ENCODE measurements at places on chromosomes 6 and 20.

DNA sequence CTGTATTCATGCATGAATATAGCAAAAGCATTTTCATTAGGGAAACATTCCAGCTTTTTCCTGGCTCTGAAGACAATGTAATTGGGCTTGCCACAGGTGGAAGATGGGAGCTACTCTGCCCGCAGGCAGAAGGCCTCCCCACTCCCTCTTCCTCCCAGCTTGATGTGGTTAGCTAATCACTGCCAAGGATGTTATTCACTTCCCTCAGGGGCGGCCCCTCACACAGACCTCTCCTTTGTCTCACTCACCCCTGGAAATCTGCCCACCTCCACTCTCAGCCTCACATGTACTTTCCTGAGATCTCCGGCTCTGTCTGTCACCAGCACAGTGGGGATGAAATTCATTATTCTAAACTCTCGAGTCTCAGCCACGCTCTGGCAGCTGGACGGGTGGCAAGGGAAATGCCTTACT, 100.7 kb downstream of the ANKRD60 start:
- DNase-seq, result peak; percentile 97

DNA sequence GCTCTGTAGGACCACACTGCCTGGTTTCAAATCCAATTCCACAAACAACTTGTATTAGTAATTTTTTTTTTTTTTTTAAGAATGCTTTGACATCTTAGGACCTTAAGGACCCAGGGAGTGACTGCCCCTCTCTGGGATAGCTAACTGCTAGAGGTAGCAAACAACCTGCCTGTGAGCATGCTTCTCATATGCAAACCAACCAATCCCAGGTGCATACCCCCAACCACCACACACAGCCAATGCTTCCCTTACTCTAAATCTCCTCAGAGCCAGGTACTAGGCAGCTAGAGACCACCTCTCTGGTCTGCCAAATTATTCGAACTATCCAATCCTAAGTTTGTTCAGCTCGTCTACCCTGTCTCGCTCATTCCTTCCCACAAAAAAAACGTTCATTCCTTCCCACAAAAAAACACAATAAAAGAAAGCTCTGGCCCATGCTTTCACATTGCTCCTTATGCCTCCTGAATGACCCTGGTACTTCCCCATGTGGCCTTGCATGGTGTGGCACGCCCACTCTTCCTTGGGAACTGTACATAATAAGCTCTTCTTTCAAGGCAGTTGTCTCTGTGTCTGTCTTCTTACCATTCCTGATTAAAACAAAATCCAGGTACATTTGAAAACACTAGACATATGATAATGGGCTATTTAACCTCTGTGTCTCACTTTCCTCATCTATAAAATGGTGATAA, 6.4 kb downstream of the SERAC1 start:
- DNase-seq, result no peak

GRCh38 chr6:170260686-170261085, 30.2 kb downstream of the DLL1 start:
- DNase-seq, result no peak

- no peak for DNase-seq
Observed at GRCh38 chr6:107634324-107635056, 144.6 kb downstream of the SOBP start.

DNA sequence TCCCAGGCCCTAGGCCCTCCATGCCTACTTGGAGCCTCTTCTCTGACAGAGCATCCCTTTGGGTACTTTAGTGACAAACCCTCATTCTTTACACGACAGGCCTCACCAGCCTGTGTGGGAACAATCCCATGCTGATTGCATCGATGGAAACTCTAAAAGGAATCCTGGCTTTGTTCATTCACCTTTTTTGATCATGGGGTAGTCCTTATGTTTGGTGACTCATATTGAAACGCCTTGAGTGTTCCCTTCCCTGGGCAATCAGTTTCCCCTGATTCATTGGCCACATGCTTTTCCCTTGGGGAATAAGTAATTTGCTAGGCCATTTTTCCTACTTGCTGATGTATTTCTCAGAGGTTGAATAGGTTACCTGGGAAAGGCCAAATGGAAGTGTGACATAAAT, 14.7 kb upstream of the TNFAIP3 start:
- DNase-seq, result no peak

DNA sequence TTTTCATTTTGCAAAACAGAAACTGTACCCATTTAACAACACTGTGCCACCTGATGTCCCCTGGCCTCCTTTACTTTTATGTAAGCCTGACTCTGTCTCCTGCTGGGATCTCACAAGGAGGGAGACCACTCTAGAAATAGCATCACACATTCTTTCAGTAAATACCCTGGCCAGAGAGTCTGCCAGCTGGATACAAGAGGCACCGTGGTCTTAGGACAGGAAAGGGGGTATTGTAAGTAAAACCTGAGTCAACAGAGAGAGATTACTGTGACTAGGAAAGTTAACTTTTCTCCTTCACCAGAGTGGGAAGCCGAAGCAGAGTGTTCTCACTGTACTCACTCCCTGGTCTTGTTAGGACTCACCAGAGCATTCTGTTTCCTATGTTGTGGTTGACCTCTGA, 27.8 kb downstream of the CMTR1 start:
- no peak for DNase-seq

DNA sequence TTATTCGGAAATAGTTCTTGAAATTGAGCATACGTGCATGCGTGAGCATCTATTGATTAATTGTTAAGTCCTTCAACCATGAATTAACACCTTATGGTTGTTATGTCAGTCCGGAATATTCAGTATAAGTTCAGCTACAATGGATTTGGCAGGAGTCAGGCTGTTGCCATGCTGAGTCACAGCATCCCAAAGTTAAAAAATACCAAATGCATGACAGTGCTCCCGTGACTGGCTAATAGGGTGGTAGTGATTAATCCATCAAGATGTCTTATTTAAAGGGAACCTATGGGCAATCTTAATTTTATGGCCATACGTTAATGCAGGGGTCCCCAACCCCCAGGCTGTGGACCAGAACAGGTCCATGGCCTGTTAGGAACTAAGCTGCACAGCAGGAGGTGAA, 10.5 kb downstream of the RAE1 start:
- DNase-seq, result peak; percentile 76

DNA sequence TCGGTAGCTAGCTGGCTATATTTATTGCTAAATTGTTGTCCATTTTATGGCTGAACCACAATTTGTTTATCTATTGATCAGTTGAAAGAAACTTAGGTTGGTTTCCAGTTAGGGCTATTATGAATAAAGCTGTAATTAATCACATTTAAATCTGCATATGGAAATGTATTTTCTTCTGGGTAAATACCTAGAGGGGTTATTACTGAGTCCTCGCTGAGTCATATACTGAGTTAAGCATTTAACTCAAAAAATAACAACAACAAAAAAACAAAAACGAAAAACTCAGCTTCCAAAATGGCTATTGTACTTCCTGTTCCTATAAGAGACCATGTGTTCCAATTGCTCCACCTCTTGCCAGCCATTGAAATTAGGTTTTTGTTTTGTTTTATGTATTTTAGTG, 258.2 kb downstream of the TBC1D32 start:
- no peak for DNase-seq

DNA sequence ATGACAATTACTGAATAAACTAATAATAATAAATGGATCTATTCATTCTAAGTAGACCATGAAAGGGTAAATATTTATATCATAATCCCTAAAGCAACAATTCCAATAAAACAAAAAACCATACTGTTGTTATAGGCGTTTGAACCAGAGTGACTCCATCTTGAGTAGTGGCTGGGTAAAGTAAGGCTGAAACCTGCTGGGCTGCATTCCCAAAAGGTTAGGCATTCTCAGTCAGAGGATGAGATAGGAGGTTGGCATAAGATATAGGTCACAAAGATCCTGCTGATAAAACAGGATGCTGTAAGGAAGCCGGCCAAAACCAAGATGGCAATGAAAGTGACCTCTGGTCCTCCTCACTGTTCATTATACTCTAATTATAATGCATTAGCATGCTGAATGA, 8.3 kb downstream of the OR2H1 start:
- no peak for DNase-seq

DNA sequence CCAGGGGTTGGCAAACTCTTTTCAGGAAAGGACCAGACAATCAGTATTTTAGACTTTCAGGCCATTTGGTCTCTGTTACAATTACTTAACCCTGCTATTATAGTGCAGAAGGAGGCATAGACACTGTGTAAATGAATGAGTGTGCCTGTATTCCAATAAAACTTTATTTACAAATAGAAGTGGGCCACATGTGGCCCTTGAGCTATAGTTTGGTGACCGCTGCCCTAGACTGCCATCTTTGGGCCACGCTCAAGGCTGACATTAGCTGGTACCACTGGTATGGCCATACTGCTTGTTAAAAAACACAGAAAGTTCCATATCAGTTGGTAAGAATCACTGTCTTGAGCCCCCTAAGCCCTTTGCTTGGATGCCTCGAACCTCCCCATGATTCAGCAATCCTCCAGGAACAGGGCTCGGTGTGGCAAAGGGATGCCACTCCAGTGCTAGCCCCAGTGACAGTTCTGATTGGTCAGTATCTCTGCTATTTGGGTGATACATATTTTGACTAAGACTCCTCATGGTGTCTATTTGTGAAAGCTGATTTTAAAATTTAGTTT, 23.3 kb upstream of the SNRNP48 start:
- DNase-seq, result no peak

DNA sequence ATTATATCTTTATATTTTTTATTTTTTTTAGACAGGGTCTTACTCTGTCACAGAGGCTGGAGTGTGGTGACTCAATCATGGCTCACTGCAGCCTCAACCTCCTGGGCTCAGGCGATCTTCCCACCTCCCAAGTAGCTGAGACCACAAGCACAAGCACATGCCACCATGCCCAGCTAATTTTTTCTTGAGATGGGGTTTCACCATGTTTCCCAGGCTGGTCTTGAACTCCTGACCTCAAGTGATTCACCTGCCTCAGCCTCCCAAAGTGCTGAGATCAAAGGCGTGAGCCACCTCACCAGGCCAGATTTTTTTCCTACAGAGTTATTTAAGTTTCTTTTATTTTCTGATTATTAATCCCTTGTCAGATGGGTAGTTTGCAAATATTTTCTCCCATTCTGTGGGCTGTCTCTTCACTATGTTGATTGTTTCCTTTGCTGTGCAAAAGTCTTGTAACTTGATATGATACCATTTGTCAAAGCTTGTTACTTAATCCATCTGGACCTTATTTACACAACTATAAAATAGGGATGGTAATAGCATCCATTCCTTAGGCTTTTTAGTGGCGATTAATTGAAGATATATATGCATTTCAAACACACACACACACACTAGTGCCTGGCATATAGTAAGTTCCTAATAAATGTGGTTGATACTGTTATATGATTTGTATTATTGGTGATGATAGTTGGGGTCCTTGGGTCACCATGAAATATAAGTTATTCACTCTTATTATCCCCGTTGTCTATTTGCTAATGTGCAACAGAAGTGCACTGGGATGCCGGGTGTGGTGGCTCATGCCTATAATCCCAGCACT, 187.1 kb downstream of the BCAS1 start:
- DNase-seq, result peak; percentile 66

DNA sequence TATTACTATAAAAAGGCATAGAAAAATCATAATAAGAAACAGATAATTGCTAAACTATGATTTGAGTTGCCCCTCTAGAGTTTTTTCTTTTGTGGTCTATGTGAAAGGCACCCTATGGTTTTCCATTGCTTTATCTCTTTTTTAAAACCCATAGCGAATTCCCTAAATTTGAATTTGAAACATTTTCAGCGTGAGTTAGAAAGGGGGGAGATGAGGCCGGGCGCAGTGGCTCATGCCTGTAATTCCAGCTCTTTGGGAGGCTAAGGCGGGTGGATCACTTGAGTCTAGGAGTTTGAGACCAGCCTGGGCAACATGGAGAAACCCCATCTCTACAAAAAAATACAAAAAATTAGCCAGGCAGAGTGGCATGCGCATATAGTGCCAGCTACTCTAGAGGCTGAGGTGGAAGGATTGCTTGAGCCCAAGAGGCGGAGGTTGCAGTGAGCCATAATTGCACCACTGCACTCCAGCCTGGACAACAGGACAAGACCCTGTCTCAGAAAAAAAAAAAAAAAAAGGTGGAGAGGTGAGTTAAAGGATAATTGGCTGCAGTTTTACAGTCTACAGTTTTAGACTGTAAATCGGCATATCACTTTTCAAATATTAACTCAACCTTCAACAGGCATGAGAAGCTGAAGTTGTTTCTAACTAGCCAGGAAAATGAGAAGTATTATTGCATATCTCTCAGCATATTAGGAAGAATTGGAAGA, 46.3 kb downstream of the SHLD1 start:
- DNase-seq, result no peak

GRCh38 chr6:163063561-163063960, 335.8 kb downstream of the PACRG start:
- DNase-seq, result no peak

DNA sequence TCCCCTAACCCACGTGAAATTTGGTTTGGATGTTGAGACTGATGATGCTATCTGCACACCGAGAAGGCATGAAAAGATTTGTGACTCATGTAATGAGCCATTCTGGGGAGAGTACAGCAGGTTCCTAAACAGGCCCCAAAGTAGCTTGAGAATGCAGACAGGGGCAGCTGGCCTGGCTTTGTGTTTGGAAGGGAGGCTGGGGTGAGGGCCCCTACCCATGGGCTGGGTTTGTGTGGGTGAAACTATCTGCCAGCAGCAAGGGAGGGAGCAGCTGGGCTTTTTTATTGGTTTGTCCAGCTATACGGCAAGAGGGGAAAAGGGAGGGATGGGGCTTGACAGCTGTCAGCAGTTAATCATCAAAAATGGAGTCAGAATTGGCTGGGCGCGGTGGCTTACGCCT, 87.0 kb upstream of the RNF24 start:
- peak; percentile 21 for DNase-seq

GRCh38 chr6:19713984-19714383, 123.2 kb upstream of the ID4 start:
- no peak for DNase-seq

DNA sequence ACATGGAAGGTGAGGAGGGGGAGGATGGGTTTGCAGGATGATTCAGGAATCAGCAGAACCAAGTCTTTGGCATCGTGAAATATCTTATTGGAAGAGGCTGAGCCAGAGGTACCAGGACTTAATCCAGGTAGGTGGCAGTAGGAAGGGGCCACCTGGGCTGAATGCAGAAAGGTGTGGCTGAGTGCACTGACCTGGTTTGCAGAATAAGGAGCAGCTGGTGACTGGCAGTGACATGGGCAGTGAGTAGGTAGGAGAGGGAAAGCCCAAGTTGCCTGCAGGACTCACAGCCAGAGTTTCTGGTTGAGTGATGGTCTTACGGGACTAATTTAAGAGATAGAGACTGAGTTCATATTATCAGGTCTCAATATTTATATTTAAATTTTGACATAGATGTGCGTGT, 1.1 kb upstream of the PBOV1 start:
- DNase-seq, result no peak

DNA sequence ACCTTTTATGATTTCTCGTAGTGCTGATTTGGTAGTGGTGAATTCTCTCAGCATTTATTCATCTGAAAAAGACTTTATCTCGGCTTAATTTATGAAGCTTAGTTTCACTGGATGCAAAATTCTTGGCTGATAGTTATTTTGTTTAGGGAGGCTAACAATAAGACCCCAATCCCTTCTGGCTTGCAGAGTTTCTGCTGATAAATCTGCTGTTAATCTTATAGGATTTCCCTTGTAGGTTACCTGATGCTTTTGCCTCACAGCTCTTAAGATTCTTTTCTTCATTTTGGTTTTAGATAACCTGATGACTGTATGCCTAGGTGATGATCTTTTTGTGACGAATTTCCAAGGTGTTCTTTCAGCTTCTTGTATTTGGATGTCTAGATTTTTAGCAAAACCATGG, 388.7 kb downstream of the UTRN start:
- DNase-seq, result no peak

GRCh38 chr6:113767985-113768384, 89.2 kb upstream of the MARCKS start:
- no peak for DNase-seq

GRCh38 chr6:89430201-89430962, 2.6 kb upstream of the ANKRD6 start:
- no peak for DNase-seq

GRCh38 chr6:53361549-53362031, 12.8 kb upstream of the ELOVL5 start:
- no peak for DNase-seq

All from MG63 (cell line).